ENCODE measurements at places on chromosomes 12 and 14.

DNA sequence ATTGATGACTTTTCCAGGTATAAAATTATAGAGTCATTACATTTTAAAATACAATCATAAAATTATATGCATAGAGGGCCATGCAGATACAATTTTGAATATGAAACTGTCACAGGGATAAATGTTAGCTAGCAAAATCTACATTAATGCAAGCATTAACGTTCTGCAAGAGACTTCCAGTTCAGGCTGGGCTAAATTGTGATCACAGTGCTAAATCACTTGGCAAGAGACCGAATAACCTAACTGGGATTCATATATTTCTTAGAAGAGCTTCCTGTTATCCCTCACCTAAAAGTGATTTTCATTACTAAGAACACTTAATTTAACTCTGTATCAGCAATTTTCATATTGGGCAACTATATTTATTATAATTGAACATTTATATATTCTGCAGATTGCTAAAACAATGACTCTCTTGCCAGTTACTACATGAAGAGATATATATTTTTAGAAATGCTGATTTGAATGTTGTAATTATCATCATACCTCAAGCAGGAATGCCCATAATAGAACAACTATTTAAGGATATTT is 83.2 kb downstream of the MGAT4C start:
- DNase-seq: no peak

DNA sequence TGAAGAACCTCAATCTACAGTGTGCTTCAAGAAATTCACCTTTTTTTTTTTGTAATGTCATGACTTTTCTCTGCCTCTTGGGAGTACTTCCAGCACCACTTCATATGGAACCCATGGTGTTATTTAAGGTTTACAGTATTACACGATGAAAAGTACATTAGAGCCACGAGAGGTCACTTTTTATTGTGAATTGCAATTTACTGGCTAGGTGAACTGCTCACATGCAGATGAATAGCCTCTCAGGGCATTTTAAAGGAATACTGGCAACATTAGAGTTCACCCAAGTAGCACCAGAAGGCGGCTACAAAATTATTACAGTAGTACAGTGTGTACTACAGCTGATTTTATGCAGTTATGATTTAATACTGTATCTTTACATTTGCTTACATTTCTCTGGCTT is 99.1 kb upstream of the PPP4R3A start:
- no peak for DNase-seq

- no peak for DNase-seq
Measured at GRCh38 chr14:104287301-104288009, 149.1 kb downstream of the KIF26A start.

DNA sequence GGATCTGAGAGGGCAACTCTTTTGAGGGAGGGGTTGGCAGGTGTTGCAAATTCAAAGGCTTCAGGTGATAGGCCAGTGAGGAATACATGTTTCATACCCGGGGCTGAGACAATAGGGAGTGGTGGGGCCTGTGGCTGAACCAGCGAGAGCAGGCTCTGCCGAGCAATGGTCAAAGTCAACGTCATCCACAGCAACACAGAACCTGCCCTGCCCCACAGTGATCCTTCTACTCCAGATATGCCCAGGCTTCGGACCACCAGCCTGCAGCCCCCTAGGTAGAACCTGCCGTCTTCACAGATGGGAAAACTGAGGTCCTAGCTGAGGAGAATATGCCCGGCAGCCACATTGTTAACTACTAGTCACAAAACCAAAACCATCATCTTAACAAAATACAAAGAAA is 4.1 kb downstream of the SERPINA1 start:
- no peak for DNase-seq

DNA sequence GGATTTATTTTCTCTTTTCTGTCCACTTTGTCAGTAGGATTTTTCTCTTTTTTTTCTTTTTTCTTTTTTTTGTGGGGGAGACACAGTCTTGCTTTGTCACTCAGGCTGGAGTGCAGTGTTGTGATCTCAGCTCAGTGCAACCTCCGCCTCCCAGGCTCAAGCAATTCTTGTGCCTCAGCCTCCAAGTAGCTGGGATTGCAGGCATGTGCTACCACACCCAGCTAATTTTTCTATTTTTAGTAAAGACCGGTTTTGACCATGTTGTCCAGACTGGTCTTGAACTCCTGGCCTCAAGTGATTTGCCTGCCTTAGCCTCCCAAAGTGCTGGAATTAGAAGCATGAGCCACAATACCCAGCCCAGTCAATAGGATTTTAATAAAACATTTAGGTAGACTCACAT is 21.0 kb upstream of the TBK1 start:
- DNase-seq: no peak

- no peak for DNase-seq
Measured at GRCh38 chr14:100285021-100285912, 21.0 kb downstream of the SLC25A29 start.

- no peak for DNase-seq
Measured at GRCh38 chr14:104090071-104090748, 4.7 kb downstream of the ASPG start.

DNA sequence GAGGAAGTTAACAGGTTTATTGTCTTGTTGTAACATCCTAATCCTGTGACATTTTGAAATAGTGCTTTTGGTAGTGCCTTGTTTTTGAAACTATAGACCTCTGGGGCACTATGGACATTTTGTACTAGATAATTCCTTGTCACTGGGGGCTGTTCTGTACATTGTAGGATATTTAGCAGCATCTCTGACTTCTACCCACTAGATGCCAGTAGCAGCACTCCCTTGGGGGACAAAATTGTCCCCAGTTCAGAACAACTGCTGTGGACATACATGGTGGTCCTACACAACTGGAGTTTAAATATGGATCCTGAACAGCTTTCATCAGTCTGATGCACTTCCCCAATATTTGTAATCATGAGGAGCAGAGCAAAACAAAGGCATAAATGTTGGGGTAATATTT is 264.7 kb downstream of the RAD51B start:
- no peak for DNase-seq

DNA sequence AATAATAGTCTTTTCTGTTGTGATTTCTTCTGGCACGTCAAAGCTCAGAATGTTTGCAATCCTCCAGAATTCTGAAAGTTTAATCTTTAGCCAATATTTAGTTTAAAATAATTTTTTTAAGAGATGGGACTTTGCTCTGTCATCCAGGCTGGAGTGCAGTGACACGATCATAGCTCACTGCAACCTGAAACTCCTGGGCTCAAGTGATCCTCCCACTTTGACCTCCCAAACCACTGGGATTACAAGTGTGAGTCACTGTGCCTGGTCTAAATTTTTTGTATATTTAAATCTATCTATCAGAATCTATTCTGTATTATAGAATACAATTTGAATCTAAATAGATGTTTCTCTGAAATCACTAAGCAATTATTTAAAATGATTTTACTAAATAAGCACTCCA is 572.7 kb downstream of the VRK1 start:
- DNase-seq: no peak

DNA sequence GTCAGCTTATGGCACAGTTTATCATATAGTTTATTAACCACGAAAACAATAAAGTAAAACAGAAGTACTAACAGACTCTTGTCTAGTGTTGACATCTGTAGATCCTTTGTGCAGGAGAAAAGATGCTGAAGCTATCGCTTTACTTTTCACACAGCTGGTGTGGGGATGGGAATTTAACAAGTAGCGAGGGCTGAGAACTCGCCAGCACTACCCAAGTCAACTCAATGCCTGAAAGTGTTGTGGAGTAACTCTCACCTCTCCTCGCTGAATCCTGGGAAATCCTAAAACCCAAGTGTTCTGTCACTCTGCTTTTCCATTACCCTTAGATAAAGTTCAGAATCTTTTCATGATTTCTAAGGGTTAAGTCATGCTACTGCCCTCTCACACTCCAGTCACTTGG is 264.2 kb downstream of the BMP4 start:
- DNase-seq: no peak
